ENCODE measurements at places on chromosomes 16 and 17.

GRCh38 chr16:2031081-2031577 is 4.4 kb downstream of the NHERF2 start:
- no peak for DNase-seq

GRCh38 chr17:29031488-29031887 is 11.5 kb upstream of the PIPOX start:
- no peak for DNase-seq

- DNase-seq = no peak
Measured at GRCh38 chr16:88381820-88382451, 823 bp upstream of the ZNF469 start.

DNA sequence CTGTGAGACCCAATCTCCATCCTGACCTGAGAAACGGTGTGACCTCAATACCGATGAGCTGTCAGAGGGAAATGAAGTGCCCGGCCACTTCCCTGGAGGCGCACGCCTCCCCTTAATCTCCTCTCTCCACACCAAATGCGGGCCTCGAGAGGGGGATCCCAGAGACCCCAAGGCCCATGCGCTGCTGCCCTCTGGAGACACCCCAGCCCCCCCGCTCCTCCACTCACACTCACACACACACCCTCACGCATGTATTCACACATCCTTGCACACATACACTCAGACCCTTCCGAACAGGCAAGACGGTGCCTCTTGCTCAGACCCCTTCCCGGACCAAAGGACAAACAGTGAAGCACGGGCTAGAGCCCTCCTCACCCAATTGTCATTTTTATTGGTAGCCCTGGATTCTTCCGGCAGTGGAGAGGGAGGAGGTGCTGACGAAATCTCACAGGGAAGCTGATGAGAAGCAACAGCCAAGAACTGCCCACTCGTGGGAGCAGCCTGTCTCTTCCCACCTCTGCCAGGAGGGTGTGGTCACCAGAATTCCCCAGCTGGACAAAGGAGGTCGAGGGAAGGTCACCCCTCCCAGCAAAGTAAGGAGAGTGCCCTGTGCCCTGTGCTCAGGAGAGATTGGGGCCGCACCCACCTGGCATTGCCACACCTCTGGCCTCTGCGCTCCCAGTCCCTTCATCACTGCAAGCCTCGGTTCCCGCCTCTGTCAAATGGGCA is 136.0 kb upstream of the TNRC6C start:
- DNase-seq = no peak

GRCh38 chr16:57150682-57151330 is 35.0 kb downstream of the PSME3IP1 start:
- no peak for DNase-seq

GRCh38 chr17:43576563-43577229 is 30.6 kb upstream of the ETV4 start:
- no peak for DNase-seq

DNA sequence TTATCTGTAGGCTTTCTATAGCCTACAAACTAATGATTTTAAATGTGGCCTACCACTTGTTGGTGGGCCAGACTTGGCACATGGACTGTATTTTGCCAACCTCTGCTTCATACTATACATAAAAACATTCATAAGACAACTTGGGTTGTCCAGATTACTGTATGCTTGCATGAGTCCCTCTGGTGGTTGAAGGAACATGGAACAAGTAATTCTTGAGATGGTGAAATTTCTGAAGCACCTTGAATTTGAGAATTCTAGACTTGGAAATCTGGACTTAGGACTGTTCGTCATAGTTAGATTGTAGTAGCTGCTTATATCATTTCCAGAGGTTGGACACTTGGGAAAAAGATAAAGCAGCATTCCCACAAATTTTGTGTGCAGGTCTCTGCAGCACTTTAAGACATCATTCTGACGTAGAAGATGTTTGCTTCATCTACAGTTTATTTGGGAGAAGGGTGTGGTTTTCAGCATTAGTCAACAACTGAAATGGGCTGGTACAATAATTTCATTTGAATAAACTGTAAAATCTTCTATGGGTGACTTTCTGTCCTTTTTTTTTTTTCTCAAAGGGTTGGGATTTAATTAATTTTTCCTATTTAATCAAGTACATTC is 31.2 kb downstream of the NFATC3 start:
- DNase-seq = no peak

DNA sequence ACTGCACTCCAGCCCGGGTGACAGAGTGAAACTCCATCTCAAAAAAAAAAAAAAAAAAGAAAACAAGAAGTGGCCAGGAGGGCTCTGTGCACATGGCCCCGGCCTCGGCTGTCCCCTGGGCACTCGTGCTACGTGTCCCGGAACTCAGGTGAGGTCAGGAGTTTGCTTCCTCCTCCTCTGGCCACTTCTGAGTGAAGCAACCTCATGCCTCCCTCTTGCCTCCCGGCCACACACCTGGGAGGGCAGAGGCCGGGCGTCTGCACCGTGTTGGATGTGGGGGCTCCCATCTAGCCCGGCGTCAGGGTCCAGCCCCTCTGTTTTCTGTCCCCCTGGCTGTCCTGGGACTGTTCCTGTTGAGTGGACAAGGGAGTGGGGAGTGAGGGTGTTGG is 22.2 kb downstream of the ASPSCR1 start:
- no peak for DNase-seq

DNA sequence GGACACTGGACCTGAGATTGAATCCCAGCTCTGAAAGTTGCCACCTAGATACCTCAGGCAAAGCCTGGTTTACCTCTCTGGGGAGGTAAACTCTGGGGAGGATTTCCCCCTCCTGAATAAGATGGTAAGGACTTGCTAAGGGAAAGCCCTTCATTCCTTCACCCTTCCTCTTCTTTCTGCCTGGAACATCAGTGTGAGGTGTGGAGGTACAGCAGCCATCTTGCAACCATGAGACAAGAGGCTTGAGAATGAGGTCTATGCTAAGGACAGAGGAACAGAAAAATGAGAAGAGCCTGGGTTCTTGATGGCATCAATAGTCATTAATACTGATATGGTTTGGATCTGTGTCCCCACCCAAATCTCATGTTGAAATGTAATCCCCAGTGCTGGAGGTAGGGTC is 23.7 kb upstream of the ADCY9 start:
- no peak for DNase-seq

- DNase-seq = no peak
Measured at GRCh38 chr17:50949128-50949988, 83.2 kb upstream of the TOB1 start.

DNA sequence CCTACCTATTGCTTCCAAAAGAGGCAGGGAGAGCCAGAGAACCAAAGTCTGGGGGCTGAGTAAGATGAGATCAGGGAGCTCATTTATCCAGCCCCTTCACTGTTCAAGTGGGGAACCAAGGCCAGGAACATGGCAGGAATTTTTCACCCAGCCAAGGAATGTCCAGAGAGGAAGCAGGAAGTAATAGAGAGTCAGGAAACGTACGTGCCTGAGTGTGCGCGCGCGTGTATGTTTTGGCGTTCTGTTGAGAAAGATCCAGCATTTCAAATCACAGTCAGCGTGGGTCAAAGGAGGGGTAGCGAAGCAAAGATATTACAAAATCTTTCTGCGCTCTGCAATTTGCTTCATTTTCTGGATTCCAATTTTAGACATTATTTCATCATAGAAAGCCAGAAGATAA is 41.9 kb upstream of the WSCD1 start:
- no peak for DNase-seq

DNA sequence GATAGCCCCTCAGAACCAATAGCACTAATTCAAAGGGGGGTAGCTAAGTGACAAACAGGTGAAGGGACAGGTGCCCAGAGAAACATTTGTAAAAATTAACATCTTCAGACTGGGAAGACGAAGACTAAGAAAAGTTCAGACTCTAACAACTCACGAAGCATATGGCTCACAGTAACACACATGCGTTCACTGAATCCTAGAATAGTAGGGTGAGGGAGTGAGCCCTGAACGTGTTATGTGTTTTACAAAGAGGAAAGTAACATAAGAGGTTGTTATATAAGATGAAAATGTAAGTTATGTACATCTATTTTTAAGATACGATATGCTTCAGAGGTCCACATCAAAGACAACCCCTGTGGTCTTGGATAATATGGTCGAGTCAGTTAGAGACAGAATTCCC is 15.2 kb downstream of the GSG1L2 start:
- DNase-seq = no peak

GRCh38 chr16:30335598-30336474 is 19.3 kb downstream of the CD2BP2 start:
- DNase-seq = no peak

DNA sequence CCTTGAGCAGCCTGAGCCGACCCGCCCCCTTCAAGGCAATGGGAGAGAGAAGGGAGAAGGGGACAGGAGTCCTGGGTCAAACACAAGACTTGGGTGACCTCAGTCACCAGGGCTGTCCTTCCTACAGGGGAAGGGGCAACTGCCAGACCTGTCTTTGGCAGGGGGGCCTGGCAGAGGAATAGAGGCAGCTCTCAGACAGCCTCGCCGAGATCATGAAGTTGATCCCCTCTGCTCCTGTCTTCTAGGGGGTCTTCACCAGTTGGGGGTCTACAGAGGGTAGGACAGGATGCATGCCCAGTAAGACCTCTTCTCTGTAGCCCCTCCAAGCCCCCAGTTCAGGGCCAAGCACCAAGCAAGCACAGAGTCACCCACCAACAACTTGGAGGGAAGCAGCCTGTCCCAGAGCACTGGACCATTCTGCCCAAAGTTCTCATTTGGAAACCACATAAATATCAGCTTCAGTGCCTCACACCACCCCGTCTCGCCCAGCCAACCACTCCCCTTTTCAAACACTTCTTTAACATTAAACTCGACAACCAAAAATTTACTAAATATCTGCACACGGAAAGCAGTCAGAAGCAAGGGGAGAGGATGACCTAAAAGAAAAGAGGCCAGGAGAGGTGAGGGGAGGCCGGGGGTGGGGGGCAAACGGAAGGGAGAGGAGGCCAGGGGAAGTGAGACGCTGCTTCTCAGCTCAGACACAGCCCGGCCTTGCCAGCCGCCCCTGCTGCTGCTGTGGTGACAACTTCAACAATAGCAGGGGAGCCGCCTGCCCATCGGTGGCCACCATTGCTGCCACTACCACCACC is 7.7 kb downstream of the DOK4 start:
- no peak for DNase-seq

- no peak for DNase-seq
Measured at GRCh38 chr17:71792966-71793365, 327.9 kb upstream of the SOX9 start.

DNA sequence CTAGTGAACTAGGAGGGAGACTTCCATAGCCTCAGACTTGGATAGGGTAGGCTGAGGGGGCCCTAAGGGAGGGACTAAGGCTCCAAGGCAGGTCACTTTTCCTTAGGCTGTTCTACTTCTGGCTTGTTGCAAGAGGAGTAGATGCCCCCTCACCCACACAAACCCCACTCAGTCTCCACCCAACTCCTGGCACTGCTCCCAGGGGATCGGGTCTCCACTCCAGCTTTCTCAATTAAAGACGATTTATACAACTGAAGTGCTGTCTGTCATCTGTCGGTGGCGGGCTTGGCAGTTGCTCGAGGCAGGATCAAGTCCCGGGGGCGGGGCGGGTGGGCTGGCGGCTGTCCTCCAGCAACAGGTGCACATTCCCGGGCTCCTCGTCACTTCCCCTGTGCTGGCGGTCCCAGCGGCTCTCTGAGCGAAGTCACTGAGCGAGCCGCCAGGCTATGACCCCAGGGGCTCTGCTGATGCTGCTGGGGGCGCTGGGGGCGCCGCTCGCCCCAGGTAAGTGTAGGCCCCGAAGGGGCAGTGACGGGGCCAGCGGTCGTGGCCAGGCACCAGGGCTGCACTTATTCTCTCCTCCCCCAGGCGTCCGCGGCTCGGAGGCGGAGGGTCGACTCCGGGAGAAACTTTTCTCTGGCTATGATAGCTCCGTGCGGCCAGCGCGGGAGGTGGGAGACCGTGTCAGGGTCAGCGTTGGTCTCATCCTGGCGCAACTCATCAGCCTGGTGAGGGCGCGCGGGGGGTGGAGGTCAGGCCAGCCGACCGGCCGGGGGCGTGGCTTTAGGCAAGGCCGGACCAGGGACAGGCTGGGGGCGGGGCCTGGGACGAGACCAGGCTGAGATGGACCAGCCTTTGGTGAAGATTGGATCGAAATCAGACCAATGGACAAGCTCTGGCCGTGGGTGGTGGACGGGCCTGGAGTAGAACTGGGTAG is at the start of gene CHRNB1:
Gene CHRNB1, plus strand, starts transcription at position 380 of the 937 bp plus-strand sequence. Its CDS starts 67 bp downstream, at position 447.
- no peak for DNase-seq

DNA sequence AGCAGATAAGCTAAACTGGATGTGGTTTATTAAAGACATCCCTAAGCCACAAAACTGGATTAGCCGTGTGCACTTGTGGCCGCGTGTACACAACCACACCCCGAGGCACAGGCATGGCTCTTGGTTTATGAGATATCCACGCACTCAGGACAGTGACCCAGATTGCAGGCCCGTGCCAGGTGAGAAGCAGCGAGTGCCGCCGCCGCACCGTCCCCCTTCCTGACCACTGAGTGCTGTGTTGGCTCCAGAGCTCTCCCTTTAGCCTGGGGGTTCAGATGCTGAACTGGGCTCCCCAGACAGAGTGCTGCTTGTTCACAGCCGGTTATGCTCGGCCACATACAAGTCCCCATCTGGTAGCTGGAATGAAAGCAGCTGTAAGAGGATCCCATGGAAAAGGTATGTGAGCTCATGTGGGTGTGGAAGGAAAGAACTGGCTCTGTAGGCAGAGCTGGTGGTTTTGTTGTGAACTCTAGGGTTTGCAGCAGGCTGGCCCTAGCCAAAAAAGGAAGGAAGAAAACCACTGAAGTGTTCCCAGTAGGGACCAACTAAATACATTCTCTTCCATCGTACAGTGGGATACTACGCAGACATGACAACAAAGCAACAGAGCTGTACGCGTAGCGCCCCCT is 29.5 kb downstream of the KNOP1 start:
- no peak for DNase-seq

DNA sequence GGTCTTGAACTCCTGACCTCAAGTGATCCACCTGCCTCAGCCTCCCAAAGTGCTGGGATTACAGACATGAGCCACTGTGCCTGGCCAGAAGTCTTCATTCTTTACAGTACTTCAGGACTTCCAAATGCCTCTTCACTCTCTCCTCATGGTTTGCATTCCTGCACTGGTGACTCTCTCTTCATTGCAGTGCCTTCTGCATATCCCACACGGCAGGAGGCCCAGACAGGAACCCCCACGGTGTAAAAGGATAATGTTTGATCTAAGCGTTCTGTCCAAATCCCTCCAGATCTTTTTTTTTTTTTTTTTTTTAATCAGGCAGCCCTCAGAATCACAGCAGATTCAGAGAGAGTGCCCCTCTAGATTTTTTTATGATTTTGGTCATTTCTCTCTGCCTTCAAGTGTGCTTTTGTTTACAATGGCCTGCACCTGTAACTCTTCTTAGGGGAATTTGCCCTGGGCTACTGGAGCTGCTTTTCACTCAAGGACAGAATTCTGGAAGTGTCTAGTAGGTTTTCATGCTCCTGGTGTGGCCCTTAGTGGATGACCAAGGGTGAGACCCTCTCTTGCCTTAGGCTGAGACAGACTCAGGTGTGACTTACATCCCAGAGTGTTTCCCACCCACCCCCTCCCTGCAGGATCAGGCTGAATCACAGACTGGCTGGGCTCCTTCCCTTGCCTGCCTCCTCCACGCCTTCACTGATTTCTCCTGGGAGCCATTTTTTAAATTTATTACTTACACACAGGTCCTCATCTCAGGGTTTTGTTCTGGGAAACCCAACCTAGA is 19.8 kb upstream of the NF1 start:
- no peak for DNase-seq

All from stimulated activated CD4-positive, alpha-beta T cell treated with anti-CD3 and anti-CD28 coated beads, TNF-alpha, amount 100 ng/mL, for 48 hours (primary cell).